Kidney capillary endothelial cell (primary cell): ENCODE measurements at places on chromosomes 1 and 21.
A peak's percentile ranks its signal among the peaks of the same experiment; 100 is the strongest.

DNA sequence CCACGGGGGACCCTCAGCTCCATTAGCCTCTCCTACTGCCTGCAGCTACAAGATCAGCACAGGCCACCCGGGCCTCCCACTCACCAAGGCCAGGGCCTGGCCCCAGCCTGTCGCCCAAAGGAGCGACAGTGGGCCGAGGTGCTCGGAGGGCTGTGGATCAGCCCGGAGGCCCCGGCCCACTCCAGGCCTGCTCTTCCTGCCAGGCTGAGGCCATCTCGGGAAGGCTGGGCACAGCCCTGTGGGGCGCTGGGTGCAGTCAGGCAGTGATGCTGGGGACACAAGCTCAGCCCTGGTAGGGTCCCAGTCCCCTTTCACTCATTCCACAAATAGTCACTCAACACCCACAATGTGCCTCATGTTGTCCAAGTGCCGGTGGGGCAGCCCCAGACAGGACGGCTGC is 58.8 kb downstream of the CASZ1 start:
- no peak for DNase-seq

DNA sequence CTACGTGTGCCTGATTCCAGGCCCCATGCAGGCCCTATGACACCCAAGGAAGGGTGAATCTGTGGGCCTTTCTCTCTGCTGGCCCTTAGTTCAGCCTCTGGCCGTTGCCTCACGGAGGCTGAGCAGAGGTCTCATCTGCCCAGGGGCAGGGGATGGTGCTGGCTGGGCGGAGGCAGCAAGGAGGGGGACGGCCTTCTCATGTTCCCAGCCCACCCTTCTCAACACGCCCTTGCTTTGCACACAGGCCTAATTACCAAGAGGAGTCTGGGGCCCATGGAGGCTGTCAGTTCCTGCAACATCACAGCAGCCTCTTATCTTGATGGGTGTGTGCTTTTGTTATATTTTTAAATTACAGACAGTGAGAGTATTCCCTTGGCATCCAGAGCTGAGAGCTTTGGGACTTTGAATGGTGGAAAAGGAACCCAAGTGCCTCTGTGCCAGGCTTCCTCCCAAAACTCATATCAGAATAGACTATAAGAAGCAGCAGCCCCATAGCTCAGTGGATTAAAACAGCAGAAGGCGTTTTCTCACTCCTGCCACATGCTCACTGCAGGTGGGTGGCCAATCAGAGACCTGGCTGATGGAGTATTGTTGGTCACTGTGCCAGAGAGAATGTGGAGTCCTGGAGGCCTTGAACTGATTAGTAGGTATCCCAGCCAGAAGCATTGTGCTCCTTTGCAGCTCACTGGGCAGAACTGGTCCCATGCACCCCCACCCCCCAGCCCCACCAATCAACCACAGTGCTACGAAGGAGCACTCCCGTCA is 164.9 kb downstream of the CAMTA1 start:
- DNase-seq, result no peak

DNA sequence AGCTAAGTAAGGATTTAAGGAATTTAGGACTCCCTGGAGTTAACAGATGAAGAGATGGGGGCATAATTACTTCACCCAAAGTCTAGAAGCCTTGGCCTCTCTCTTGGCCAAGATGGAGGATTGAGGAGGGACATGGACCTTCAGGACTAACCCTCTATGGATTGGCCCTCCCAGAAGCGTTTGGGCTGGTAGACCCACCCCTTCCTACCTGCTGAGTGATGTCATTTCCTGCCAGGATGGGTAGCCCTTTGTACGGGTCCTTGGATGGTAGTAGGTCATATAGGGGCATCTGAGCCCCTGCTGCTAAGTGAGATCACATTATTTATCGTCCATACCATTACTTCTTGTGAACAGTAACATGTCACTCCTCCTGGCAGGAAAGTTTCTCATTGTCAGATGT is 17.7 kb downstream of the LURAP1 start:
- DNase-seq, result no peak

DNA sequence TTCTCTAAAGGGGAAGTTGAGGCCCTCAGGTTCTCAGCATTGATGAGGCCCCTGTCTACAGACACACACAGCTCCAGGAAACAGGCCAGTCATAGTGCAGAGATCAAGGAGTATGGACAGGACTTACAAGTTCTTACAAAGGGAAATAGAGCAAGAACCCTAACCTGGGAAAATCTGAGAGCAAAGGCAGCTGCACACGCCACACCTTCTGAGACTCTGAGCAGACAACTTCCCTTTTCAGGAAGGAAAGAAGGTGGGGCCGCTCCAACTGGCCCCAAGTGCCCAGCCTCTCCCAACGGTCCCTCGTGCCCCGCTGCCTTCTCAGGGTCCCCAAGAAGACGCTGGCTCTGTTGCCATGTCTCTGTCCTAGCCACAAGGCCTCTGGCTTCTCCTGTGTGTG is 3.6 kb downstream of the NOC2L start:
- no peak for DNase-seq

DNA sequence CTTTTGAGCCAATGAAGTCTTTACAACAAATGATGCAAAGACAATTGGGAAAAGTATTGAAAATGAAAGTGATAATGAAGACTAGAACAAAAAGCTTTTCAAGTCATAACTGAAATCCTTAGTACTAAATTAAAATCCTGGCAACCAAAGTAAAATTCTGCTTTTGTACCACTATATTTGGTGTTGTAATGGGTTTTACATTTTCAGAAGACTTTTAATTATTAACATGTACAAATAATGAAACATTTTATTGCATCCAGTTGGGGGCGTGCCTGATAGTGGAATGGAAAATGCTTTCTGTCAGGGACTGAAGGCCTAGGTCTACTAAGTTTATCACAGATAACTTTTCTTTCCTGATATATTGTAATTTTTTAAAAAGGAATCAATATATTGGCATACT is 89.4 kb downstream of the SDCCAG8 start:
- no peak for DNase-seq

- DNase-seq, result no peak
Measured at GRCh38 chr21:32233055-32233546, 45.7 kb downstream of the MIS18A start.

DNA sequence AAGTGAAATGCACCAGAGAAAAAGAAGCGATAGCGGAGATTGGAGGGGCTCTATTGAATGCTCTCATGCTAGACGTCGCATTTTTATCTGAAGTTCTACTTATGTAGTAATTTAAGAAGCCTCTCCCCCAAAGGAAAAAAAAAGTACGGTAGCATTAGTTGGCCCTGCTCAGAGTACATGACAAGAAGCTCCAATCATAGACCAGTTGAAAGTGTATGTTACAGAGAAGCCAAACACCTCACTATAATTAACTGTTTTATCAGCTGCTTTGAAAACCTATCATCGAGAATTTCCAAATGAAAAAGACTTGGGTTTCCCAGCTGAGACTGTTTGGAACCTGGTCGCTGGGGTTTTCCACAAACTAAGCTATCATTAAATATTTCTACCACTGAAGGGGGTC is 19.6 kb upstream of the OVAAL start:
- DNase-seq, result no peak

DNA sequence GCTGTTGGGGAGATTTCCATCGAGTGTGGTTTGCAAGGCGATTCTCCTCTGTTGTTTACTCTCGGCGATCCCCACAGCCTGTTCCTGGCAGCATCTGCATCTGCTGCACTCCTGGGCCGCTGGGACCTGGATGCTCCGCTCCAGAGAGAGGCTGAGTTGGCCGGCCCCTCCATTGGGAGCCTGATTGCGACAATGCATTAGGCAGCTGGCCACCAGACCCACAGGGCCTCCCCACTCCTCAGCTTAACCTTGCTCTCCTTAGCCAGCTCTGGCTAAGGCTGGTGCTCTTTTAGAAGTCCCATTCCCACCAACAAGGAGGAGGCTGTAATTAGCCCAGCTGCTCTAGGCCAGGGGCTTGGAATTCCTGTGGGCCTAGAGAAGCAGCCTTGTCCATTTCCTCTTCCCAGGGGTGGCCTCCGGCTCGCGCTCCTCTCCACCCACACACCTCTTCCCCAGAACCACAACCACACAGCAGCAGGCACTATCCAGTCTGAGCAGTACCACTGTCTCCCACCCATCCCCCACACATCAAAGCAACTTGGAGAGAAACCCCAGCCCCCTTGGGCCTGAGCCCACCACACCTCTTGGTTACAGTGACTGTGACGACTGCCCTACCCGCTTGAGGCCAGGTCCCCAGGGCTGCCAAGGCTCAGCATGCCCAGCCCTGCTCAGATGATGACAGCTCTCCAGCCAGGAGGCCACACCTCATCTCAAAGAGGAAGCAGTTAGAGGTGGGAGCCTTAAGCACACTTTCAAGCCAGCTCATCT is 193.8 kb upstream of the EDN2 start:
- no peak for DNase-seq

GRCh38 chr21:46237474-46237873 is 8.9 kb upstream of the LSS start:
- DNase-seq, result no peak

DNA sequence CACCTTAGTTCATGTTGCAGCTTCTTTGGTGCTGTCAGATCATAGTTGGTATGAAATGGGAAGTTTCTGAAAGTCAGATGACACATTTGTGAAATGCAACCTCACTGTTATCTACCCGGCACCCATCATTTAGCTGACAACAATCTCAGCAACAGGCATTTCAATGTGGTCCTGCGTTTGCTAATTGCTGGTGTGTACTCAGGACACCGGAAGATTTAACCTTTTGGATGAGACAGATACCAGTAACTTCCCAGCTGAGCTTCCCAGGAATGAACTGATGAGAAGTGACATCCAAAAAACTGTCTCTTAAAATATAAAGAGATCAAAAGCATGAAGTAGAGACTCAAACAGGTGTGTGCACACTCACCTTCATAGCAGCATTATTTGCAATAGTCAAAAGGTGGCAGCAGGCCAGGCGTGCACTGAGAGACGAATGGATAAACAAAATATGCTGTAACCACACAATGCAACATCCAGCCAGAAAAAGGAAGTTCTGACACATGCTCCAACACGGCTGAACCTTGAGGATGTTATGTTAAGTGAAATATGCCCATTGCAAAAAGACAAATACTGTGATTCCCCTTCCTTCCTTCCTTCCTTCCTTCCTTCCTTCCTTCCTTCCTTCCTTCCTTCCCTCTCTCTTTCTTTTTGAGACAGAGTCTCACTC is 7.9 kb upstream of the CLDN14 start:
- DNase-seq, result peak; percentile 30

DNA sequence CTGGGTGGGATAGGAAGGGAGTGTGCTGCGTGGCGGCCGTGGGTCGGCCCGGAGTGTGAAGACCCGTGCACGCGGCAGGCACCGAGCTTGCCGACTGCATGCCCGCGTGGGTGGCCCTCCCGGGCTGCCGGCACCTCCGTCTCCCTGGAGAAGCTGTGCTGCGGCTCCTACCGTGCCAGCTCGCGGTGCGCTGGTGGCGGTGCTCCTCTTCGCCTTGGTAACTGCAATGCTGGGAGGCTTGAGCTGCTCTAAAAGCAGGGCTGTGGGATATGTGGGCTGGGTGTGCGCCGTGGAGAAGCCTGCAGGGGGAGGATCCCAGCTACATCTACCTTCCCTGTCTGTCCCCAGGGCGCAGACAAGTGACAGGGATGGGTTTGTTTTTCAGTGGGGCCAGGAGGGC is 2.4 kb downstream of the GABRD start:
- no peak for DNase-seq

DNA sequence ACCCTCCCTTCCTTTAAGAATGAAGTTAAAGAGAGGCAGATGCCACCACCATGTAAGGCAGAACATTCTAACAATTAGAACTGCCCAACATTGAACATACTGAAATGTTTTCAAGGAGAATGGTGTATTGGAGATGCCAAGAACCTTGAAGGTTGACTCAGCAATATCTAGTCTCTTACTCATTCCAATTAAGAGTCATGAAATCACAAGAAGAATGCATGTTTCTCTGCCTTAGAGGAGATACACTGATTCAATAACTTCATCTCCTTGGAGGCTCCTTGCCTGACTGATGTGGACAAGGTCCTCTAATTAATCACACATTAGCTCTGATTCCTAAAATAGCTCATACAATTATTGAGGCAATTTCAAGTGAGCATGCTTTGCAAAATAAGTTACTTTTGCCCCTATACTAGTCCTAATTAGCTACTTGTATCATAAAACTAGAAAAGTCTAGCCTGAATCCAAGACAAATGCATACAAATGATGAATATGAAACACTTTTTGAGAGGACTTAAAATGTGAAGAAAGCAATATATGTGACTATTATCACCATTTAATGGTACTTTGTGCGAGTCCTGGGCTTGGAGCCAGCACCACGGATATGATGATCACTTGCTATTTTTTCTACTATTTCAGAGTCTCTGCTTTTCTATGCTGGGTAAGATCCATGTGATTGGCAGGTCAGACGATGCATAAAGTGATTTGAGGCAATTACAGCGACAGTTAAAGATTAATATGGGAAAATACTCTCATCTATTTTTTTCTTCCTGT is 114.5 kb downstream of the DSCAM start:
- no peak for DNase-seq

DNA sequence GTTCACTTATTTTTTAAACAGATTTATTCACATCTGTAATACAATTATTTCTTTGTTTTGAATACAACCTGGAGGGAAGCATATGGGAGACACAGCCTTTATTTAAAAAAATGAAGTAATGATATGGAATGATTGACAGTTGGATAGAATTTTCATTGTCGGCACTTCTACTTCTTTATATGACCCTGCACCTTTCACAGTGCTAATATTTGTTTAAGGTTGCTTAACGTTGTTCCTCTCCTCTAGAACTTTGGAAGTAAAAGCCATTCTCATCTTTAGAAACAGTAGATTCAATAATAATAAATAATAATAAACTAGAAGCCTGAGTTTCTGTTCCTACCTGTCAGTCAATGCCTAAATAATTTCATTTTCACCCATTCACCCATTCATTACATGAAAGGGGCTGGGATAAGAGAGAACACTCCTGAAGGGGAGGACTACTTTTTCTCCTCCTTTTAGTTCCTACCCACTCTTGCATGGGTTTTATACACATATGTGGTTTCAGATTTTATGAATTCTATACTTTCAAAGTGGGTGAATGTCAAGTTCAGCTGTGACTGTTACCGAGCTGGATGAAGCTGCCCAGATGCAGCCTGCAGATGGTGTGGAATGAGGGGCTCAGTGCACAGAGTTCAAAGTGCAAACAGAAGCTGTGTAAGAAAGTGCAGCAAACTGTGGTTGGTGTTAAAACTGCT is 9.4 kb downstream of the RUNX1 start:
- no peak for DNase-seq

- peak; percentile 72 for DNase-seq
Measured at GRCh38 chr1:9275567-9276034, 17.1 kb upstream of the SPSB1 start.

GRCh38 chr1:36735939-36736730 is 253.4 kb upstream of the CSF3R start:
- DNase-seq, result no peak

- no peak for DNase-seq
Measured at GRCh38 chr1:219788091-219788490, 140.3 kb downstream of the SLC30A10 start.
